ENCODE measurements at places on chromosomes 5 and 9. TPM values are rescaled to one million over a fixed set of nuclear protein-coding genes. Genes with fewer than 3 reads are reported as not detected.

DNA sequence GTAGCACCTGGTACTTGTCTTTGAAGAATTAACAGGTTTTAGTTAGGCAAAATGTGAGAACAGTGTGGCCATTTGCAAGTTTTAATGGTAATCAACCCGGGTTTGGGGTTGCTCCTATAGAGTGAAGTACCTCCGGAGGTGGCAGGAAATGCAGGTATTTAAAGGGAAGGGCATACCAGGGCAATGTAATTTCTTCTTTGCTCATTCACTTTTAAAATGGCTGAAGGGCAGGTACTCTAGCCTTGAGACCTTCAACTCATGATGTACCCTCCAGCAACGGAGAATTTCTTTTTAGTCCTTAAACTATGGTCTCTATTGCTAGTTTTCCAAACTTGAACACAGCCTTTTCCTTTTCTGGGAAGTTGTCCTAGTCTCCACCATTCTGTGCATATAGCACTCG is 1.3 kb upstream of the HSPA4 start:
- DNase-seq: no peak

DNA sequence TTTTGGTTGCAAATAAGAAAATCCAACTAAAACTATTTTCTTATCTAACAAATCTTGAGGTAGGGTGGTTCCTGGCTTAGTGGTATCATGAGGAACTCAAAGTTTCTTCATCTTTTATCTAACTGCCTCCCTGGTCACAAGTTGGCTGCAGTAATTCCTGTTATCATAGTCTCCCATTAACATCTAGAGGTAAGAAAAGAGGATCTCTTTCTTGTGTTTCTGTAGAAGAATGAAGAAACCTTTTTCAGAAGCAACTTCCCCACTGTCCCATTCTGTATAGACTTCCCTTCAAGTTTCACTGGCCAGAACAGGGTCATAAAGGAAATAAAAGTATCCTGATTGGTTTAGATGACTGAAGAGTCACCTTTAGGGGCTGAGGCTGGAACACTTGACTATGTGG is 81.8 kb upstream of the ELL2 start:
- DNase-seq: no peak

DNA sequence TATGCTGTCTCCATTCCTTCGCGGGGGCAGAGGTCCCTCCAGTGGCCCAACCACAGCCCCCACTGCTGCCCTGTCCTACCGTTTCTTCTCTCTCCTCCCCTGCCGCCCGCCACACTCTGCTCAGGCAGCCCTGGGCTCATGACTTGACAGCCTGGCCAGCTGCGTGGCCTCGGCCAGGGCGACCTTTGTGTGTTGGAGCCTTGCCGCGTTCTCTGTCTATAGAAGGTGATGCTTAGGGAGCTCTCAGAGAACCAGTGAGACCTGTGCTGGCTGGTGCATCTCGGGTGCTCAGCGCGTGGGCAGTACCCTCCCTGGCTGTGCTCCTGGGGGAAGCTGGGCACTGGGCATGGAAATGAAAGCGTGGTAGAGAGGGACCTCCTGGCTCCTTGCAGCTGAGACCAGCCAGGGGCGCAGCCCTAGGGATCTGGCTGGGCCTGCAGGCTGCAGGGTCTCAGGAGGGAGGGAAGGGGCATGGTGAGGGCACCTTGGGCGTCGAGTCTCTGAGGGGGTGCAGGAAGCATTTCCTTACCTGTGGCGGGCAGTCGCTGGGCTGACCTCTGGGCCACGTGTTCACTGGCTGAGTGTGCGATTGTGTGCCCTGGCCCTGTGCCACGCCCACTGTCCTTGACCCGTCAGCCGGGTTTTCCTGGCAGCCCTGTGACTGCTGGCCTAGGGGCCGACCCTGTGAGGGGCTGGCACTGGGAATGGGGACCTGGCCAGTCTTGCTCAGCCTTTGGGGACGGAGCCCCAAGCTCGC is 50.3 kb downstream of the RXRA start:
- no peak for DNase-seq

- DNase-seq: no peak
Measured at GRCh38 chr5:171647043-171647903, 138.3 kb upstream of the SMIM23 start.

Gene KCTD16
- not detected for total RNA-seq

Gene TRMO
- total RNA-seq: 15.4 TPM
